ENCODE measurements at places on chromosomes 7 and 10. TPM values are rescaled to one million over a fixed set of nuclear protein-coding genes. Genes with fewer than 3 reads are reported as not detected.
A peak's percentile ranks its signal among the peaks of the same experiment; 100 is the strongest.

Gene CYP3A5
- total RNA-seq, result 2.0 TPM

Gene NANOS1
- total RNA-seq, result 21.7 TPM

Gene AKR1C8
- not detected for total RNA-seq

Gene GPR22
- total RNA-seq, result not detected

Gene AKR1D1
- not detected for total RNA-seq

Gene ADAM22
- 2.0 TPM for total RNA-seq

Gene FOXP2
- total RNA-seq, result 42.3 TPM

Gene BLNK
- total RNA-seq, result 0.27 TPM

- no peak for ATAC-seq
These were observed 502.1 kb downstream of the RPS24 start for GRCh38 chr10:78535716-78536218.

DNA sequence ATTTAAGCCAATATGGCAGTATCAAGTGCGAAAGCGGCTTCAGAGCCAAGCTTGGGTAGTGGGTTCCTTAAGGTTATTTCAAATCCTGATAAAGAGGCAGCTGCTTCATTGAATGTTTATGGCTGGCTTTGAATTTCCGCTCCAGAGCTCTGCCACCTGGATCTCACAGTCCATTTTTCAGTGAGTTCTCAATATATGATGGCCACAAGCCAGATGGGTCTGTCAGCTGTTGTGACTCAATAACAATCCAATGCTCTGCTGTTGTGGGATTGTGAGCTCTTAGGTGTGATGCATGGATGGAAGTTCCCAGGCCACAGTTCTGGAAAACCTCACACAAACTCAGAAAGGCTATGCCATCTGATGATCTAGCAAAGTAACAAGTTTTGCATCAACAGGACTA, 743.8 kb upstream of the LRRN3 start:
- ATAC-seq, result no peak

GRCh38 chr7:129199406-129199805, 11.0 kb downstream of the SMO start:
- no peak for ATAC-seq

- no peak for ATAC-seq
These were observed 25.2 kb downstream of the NUP42 start for GRCh38 chr7:23207021-23207420.

- ATAC-seq, result no peak
These were observed 36.6 kb downstream of the DNMBP start for GRCh38 chr10:99973190-99973589.

DNA sequence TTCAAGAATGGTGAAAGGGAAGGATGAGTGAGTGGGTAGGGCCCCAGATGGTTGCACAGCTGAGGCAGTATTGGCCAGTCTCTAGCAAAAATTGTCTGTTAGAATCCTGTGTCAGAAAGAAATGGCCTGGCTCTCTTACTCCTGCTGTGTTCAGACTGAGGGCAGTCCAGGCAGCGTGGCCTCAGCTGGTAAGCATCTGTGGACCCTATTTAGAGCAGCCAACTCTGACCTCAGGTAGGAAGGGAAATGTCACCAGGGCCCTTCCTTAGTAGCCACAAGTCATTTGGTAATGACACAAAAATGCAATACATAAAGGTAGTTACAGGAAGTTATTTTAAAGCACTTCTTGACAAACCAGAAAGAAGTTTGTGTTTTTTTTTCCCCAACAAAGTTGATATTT, 1194.7 kb downstream of the CNTNAP2 start:
- ATAC-seq, result no peak

GRCh38 chr7:134938141-134938540, 48.2 kb upstream of the AGBL3 start:
- ATAC-seq, result no peak

- ATAC-seq, result no peak
These were observed 51.0 kb upstream of the NKX6-2 start for GRCh38 chr10:132836832-132837540.

DNA sequence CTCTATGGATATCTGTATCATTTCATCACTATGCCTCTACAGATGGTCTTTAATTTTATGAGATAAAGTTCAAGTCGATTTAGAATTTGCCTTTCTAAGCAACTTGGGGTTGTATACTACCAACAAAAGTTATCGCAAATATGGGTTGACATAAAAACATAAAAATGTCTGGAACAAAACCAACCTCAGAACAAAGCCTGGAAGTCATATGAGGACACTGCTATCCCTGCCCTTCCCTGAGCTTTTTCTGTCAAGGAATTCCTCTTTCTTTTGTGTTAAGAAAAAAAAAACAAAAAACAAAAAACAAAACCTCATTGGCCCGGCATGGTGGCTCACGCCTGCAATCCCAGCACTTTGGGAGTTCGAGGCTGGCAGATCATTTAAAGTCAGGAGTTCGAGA, 319.3 kb downstream of the CAMK1D start:
- no peak for ATAC-seq

GRCh38 chr7:80932536-80932935, 13.7 kb upstream of the SEMA3C start:
- ATAC-seq, result no peak

- ATAC-seq, result no peak
These were observed 238.1 kb downstream of the ZNF248 start for GRCh38 chr10:37619336-37619735.

DNA sequence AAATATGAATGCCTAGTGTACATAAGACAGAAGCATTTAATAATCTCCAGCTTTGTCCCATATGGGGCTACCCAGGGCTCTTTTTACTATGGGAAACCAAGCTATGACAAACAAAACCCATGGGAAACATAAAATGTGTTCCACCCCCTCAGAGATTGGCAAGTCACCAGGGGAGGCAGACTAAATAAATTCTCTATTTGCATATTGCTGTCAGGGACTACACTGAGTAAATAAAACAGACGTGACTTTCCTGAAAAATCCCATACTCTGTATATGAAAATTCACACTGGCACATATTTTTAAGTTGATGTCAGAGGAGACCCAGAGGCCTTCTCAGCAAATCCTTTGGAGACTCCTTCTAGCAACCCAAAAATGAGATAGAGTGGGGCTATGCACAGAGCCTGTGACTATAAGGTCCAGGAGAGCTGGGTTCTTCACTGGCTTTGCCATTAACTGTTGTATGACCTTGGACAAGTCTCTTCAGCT, 44.0 kb upstream of the HPSE2 start:
- no peak for ATAC-seq

GRCh38 chr10:100748231-100749058, 3.1 kb downstream of the PAX2 start:
- ATAC-seq, result no peak

DNA sequence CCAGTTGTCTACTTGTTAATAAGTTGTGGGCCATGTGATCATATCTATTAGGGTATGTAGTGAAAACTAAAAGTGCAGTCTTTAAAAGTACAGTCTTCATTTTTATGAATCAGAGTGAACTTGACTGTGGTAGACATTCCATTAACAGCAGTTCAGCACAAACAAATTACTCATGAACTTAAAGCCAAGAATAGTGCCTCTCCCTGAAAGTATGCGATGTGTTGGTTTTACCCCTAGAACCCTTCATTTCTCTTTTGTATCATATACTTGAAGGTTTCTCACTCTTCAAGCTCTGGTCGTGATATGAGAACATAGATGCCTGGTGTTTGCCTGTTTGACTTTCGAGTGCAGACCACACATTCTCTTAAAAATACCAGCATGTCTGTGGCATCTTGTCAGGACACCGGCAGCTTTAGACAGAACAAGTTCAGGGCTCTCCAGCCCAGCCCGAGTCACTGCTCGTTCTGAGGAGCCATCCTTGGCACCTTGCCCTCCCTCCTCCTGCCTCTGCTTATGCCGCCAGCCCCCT, 159.3 kb downstream of the LCOR start:
- peak; percentile 34 for ATAC-seq

- ATAC-seq, result no peak
These were observed 64.2 kb downstream of the TRIM24 start for GRCh38 chr7:138524259-138524658.

- ATAC-seq, result no peak
These were observed 6.9 kb downstream of the ITGB1 start for GRCh38 chr10:32951111-32951510.

DNA sequence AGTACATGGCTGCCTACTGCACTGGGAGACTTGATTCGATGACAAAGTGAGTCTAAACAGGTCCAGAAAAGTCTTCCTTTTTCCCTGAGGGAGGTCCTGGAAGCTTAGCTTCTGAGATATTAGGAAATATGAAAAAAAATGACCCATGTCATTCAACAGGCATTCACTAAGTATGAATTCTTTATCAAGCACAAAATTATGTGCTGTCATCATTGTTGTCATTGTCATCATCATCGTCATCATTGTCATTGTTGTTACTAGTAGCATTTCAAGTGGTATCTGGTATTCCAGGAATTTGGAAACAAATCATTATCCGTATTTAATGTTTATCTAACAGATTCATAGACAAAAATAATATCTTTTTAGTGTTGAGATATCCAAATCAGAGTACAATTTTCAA, 49.7 kb upstream of the HECTD2 start:
- ATAC-seq, result no peak

DNA sequence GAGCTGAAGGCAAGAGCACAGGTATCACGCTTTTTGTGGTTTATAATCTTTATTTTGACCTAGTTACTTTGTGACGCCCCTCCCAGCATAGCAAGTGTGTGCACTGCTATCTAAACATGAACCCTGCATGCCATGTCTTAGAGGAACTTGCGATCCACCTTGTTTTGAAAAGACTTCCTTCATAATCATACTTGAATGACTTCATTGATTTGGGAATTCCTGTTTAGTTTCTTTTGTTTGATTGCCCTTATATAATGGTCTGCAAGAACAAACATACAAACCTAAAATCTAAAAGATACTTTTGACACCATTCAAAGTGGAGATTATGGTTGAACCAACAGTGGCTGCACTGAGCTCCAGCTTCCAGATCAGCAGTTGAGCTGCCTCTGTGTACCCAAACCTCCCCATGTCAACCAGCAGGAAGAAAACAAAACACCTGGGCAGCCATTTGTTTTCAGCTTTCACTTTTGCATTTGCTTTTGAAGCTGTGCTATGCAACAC, 132.6 kb downstream of the CELF2 start:
- ATAC-seq, result no peak
